ENCODE measurements at places on chromosomes 1 and 21.

DNA sequence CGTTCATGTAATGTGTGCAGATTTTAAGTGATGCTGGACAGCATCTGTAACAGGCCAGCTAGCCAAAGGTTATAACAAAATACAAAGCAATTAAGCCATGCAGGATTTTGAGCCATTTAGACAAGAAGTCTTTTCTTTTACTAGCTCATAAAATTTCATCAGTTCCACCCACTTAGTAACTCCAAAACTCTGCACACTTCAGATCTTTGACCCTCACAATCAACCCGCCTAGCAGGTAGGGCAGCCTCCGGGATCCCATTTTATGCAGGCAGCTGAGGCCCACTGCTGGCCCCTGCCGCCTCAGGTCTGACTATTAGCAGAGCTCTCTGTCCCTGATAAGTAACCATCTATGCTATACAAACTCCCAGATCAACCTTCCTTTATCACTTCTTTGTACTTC is 9.2 kb downstream of the LBR start:
- no peaks in the 10 kb centered on the region for H3K27me3 ChIP-seq
- no peak overlapping the region for H3K27ac ChIP-seq
- H3K36me3 ChIP-seq, result peaks cover 40% of the 10 kb centered on the region
- H3K4me3 ChIP-seq, result no peak overlapping the region
- DNase-seq, result no peak

DNA sequence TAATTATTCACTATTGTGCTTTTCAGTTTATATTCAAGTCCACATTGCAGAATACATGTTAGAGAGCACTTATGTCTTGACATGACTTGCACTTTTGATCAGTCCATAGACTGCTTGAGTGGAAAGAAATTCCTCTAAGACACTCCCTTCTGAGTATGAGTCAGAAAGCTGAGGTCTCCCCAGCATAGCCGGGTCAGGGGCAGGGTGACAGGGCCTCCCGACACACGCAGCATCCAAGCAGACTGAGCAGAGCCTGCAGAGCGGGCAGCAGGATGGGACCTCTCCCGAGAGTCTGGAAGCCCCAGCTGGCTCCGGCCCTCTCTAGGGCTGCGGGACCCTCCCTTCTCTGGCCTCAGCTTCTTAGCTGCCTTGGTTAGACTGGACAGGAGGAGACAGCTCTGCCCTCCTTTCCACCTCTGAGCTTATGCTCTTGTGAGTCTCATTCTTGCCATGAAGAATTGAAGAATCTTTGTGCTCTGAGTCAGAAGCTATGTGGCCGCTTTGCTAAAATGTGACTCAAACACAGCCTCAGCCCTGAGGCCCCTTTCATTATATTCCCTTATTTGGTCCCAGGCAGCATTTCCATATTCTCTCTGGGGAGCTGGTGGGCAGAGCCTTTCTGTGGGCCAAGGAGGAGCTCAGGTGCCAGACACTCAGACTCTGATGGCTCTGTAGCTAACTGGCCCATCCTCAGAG is 11.2 kb upstream of the CAPN2 start:
- no peaks in the 10 kb centered on the region for H3K27me3 ChIP-seq
- no peak for DNase-seq
- no peaks in the 10 kb centered on the region for H3K36me3 ChIP-seq
- H3K27ac ChIP-seq, result peak overlapping the region; percentile 97
- H3K4me1 ChIP-seq, result peaks cover 66% of the 10 kb centered on the region

GRCh38 chr1:224472806-224473205 is 38.2 kb upstream of the WDR26 start:
- no peak overlapping the region for H3K4me3 ChIP-seq
- H3K4me1 ChIP-seq, result no peaks in the 10 kb centered on the region
- H3K27ac ChIP-seq, result no peak overlapping the region
- H3K36me3 ChIP-seq, result no peaks in the 10 kb centered on the region
- H3K27me3 ChIP-seq, result no peaks in the 10 kb centered on the region
- no peak for DNase-seq

DNA sequence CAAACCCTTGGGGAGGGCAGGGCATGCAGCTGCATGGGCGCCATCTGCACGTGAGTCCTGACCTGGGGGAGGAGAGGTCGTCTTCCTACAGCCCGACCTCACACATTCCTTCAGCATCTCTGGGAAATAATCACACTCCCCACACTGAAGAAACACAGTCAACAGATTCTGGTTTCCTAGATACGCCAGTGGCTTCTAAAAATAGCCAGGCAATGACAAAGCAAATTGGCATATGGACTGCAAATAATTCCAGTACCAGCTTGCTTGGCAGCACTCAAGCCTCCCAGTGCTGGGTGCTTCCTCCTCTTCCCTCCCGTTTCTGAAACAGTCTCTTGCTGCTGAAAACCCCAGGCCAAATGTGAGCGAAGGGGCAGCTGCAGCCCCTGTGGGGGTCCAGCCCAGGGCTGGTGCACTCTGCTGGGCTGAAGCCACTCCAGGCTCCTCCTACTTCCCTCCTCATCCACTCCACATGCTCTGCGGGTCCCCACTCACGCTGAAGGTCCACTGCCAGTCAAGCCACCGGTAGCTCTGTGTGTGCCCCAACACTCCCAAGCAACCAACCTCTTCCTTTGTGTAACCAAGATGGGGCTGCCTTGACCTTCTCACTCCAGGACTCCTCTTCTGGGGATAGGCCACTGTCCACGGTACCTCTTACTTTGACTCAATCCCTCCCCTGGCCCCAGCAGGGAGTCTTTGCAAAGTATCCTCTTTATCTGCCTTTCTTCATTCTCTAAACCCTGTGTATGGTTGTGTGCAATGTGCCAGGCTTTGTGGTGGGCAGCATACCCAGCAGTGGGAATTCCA is 69.0 kb downstream of the KCND3 start:
- peak overlapping the region; percentile 79 for H3K27ac ChIP-seq
- peaks cover 5% of the 10 kb centered on the region for H3K4me1 ChIP-seq
- no peaks in the 10 kb centered on the region for H3K27me3 ChIP-seq
- no peaks in the 10 kb centered on the region for H3K36me3 ChIP-seq

DNA sequence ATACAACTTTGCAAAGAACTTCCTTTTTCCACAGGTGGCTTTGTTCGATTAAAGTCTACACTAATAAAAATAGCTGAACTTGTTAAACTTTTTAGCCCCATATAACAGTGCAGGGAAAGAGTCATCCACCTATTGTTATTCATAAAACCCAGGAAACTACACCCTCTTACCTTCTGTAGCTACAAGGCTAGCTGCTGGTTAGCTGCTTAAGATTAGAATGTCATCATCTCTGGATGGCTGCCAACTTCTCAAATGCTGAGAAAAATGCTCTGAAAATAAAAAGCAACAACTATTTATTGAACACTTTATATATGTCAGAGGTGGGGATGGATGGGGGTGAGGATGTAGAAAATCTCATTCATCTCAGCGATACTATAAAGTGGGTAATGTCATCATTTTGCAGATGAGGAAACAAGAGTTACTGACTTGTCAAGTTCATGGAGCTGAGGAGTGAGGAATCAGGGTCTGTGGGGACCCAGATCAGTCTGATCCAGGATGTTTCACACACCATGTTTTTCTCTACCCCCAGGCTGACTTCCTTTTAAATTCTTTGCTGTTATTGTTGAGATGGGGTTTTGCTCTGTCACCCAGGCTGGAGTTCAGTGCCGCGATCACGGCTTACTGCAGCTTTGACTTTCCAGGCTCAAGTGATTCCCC is 17.1 kb downstream of the ATP5PF start:
- peaks cover 3% of the 10 kb centered on the region for H3K36me3 ChIP-seq
- no peak for DNase-seq
- no peak overlapping the region for H3K27ac ChIP-seq
- no peaks in the 10 kb centered on the region for H3K4me1 ChIP-seq

GRCh38 chr1:169161496-169162194 is 55.2 kb downstream of the ATP1B1 start:
- peaks cover 15% of the 10 kb centered on the region for H3K4me1 ChIP-seq
- no peak for DNase-seq
- no peaks in the 10 kb centered on the region for H3K27me3 ChIP-seq
- no peak overlapping the region for H3K4me3 ChIP-seq
- no peaks in the 10 kb centered on the region for H3K36me3 ChIP-seq

GRCh38 chr1:11245248-11245647 is 17.1 kb downstream of the MTOR start:
- no peak for DNase-seq
- no peak overlapping the region for H3K4me3 ChIP-seq
- H3K27me3 ChIP-seq, result no peaks in the 10 kb centered on the region

GRCh38 chr1:68521286-68521685 is 24.4 kb upstream of the DEPDC1 start:
- no peak for DNase-seq
- H3K27me3 ChIP-seq, result no peaks in the 10 kb centered on the region
- H3K4me1 ChIP-seq, result no peaks in the 10 kb centered on the region
- no peak overlapping the region for H3K27ac ChIP-seq
- H3K36me3 ChIP-seq, result no peaks in the 10 kb centered on the region
- H3K4me3 ChIP-seq, result no peak overlapping the region

GRCh38 chr1:43987159-43987902 is 4.1 kb upstream of the CCDC24 start:
- H3K27ac ChIP-seq, result no peak overlapping the region
- no peak overlapping the region for H3K4me3 ChIP-seq
- no peak for DNase-seq
- H3K36me3 ChIP-seq, result no peaks in the 10 kb centered on the region
- H3K4me1 ChIP-seq, result peaks cover 8% of the 10 kb centered on the region

- no peak for DNase-seq
- no peak overlapping the region for H3K4me3 ChIP-seq
- H3K36me3 ChIP-seq, result no peaks in the 10 kb centered on the region
- H3K27me3 ChIP-seq, result no peaks in the 10 kb centered on the region
- H3K4me1 ChIP-seq, result no peaks in the 10 kb centered on the region
- no peak overlapping the region for H3K27ac ChIP-seq
These were observed 15.7 kb downstream of the PTCH2 start for GRCh38 chr1:44827197-44828002.

DNA sequence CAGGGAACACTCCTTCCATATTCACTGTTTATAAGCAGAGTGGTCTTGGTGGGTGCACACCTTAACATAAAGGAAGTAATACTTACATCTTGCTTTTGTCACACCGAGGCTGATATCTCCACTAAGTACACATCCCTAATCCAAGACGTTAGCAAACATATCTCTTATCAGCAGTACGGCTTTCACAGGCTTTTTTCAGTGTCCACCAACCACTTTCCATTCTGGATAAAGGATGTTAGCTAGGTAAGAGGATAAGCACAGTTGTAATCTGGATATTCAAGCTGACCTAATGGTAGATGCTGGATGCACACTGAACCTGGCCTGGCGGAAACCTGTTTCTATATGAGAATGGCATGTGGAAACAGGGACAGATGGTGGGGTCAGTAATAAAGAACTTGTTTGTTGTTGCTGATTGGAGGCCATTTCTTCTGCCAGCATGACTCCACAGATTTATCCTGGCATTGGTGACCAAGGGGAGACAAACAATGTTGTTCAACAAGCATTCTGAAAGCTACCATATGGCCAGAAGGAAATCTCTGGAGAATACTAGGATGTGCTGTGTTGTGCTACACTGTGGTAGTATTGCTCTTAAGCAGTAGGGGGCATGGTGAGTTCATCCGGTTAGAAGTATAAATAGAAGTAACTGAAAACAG is 416.4 kb downstream of the PTBP2 start:
- H3K27me3 ChIP-seq, result no peaks in the 10 kb centered on the region
- no peak for DNase-seq
- H3K4me3 ChIP-seq, result no peak overlapping the region
- H3K27ac ChIP-seq, result no peak overlapping the region

- H3K27ac ChIP-seq, result no peak overlapping the region
- no peak for DNase-seq
- H3K36me3 ChIP-seq, result no peaks in the 10 kb centered on the region
- H3K4me1 ChIP-seq, result no peaks in the 10 kb centered on the region
- no peaks in the 10 kb centered on the region for H3K27me3 ChIP-seq
These were observed 16.1 kb upstream of the TMEM183A start for GRCh38 chr1:202991112-202991511.

DNA sequence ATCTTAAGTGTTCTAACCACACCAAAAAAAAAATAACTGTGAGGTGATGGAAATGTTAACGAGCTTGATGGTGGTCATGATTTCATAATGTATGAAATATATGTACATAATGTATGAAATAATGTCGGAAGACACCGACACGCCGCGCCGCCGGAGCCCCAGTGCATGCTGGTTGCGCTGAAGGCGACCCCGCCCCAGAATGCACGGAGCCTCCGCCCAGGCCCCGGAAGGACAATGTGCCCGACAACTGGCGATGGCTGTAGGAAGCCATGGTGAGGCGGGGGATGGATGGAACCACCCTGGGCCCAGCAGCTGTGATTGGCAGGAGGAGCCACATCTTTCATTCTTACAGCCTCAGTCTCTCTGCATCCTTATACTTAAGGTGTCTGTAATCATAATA is 7.4 kb downstream of the OR2T10 start:
- no peak overlapping the region for H3K27ac ChIP-seq
- no peak overlapping the region for H3K4me3 ChIP-seq
- no peaks in the 10 kb centered on the region for H3K4me1 ChIP-seq
- no peak for DNase-seq

GRCh38 chr1:173503391-173503790 is 26.3 kb downstream of the PRDX6 start:
- no peaks in the 10 kb centered on the region for H3K27me3 ChIP-seq
- no peak overlapping the region for H3K4me3 ChIP-seq
- no peak overlapping the region for H3K27ac ChIP-seq
- no peaks in the 10 kb centered on the region for H3K36me3 ChIP-seq
- H3K4me1 ChIP-seq, result no peaks in the 10 kb centered on the region
- no peak for DNase-seq

DNA sequence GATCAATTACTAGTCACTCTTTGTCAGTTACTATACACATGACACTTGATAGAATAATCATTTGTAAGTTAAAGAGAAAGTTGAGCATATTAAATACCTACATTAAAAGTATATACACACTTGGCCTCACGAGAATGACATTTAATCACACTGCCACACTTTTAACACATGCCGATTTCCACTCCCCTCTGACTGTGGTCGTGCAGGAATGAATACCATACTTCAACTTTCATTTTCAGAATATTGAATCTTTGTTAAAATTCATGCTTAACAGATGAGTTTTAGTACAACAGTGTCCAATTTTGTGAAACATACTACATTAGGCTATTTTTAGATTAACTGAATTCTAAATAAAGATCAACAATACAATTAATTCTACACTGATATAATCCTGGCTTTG is 78.2 kb upstream of the SDC3 start:
- no peaks in the 10 kb centered on the region for H3K27me3 ChIP-seq
- H3K4me3 ChIP-seq, result no peak overlapping the region
- H3K4me1 ChIP-seq, result peaks cover 37% of the 10 kb centered on the region
- no peaks in the 10 kb centered on the region for H3K36me3 ChIP-seq
- DNase-seq, result no peak

- no peak overlapping the region for H3K4me3 ChIP-seq
- no peak overlapping the region for H3K27ac ChIP-seq
- H3K27me3 ChIP-seq, result no peaks in the 10 kb centered on the region
- H3K4me1 ChIP-seq, result no peaks in the 10 kb centered on the region
- no peaks in the 10 kb centered on the region for H3K36me3 ChIP-seq
These were observed 59.5 kb upstream of the CD55 start for GRCh38 chr1:207261971-207262370.

Data from thoracic aorta (tissue), 2 donors.